ENCODE measurements at places on chromosomes 7 and 10.

- no peak for DNase-seq
These were observed 52.7 kb downstream of the RBM17 start for GRCh38 chr10:6141296-6142151.

- DNase-seq, result no peak
These were observed 82.8 kb upstream of the TRIM24 start for GRCh38 chr7:138377306-138377705.

DNA sequence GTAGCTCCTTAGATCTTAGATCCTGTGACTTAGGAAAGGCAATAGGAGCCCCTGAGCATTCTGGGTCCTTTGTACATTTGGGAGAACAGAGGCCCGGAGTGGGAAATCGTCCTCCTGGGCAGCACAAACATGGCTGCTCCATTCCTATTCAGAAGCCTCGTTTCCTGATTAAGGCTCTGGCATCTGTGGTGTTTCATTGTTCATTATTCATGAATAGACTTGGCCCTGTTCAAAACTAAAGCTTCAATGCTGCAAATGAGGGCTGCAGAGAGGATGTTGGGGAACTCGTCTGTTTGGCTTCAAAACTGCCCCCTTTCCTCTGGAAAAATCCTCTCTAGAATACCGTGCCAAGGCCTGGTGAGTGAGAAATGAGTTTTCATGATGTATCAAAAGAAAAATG is 3.4 kb upstream of the HTRA1 start:
- no peak for DNase-seq

DNA sequence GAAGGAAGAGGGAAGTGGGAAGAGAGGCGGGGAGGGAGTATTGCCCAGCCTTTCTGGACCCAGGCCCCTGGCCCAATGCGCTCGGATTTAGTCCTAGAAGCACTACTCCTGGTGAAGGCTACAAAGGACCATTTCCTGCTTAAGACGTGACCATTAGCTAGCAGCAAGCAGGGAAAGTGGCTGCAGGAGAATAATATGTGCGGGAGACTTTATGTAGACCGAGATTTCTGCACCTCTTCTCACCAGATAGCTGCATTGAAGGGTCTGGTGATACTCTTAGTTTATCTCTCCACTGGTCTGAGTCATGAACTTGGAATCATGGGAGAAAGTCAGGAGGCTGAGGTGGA is 3.1 kb downstream of the VAX1 start:
- DNase-seq, result no peak

GRCh38 chr7:90655566-90655965 is 59.4 kb downstream of the CDK14 start:
- DNase-seq, result no peak

- peak; percentile 55 for DNase-seq
These were observed 109.8 kb downstream of the SH3PXD2A start for GRCh38 chr10:103745341-103746247.

DNA sequence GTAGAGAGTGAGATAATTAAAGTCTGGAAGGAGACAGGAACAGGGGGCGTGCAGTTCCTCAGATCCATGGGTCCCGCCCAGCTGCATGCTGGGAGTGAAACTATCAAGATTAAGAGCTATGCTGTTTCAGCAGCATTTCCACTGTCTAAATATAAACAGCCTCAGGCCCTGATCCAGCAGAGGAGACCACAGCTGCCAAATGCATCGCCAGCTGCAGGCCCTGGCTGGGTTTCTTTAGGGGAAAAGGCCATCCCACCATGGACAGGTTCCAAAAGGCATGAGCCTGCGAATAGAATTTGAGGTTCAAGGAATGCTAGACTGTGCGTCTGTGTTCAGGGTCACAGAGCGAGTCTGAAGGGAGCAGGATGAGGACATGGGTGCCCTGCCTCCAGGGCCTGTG is 411.4 kb downstream of the PAXIP1 start:
- DNase-seq, result no peak

Data from activated CD8-positive, alpha-beta T cell treated with anti-CD3 and anti-CD28 coated beads, Interleukin-2, amount 10 ng/mL, durations not matched to agents 7 days and 5 days (primary cell).